ENCODE measurements at places on chromosomes 11 and 22.

GRCh38 chr11:131195661-131196517, 174.5 kb upstream of the NTM start:
- no peak for DNase-seq

GRCh38 chr11:106329273-106330018, 252.0 kb downstream of the AASDHPPT start:
- DNase-seq = no peak

GRCh38 chr11:80841675-80842074, 1400.8 kb upstream of the TENM4 start:
- no peak for DNase-seq

DNA sequence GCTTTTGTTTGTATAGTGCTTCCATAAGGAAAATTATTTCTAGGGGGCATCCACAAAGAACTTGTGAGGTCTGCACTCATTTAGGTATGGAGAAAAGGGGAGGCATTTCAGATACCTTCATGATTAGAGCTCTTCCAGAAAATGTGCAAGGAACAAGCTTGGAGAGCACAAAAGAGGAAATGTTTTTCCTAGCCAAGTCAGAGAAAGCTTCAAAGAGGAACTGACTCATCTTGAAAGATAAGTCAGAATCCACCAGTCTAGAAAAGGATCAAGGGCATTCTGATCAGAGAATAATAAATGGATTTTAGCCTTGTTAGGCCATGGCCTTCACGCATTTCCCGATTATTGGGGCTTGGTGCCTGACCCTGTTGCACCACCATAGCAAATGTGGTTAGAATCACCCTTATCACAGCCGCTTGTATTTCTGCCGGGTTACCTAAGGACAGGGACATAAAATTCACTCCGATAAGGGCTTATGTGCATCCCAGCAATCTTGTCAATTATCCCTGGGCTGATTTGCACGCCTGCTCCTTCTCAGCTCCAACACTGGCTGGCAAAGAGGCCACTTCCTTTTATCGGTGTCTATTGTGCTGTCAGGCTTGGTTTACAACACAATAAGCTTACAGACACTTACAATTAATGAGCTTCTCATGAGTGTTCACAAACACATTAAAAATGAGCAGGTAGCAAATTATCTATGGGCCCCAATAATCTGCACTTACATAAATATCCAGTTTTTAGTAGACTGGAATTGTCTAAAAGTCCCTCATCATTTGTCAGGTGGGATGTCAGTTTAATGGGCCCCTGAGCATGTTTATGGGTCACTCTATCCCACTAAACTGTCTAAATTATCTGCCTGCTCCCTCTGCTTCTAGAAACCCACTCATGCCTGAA, 613.5 kb downstream of the SOX6 start:
- no peak for DNase-seq

DNA sequence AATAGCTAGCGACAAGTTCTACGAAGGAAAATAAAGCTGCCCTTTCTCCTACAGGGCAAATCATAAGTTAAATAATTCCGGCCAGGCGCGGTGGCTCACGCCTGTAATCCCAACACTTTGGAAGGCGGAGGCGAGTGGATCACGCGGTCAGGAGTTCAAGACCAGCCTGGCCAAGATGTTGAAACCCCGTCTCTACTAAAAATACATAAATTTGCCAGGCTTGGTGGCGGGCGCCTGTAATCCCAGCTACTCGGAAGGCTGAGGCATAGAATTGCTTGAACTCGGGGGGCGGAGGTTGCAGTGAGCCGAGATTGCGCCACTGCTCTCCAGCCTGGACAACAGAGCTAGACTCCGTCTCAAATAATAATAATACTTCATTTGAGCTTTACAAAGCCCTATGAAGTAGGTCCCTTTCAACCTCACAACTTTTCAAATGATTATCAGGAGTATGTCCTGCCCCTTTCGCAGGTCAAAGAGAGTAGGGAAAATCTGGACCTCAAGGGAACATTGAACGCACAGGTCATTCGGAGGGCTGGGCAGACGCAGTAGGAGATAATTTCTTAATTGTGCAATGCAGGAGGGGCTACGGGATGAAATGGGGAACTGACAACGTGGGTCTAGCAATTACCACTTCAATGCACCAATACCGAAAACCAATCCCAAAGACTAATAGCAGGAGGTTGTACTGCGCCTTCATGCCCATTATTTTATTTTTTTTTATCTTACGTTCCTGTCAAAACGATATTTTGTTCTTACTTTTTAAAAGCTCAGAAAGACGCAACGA, 590 bp downstream of the COMMD9 start:
- DNase-seq = no peak

GRCh38 chr11:116384407-116384806, 388.4 kb downstream of the BUD13 start:
- DNase-seq = no peak

GRCh38 chr11:75790986-75791385, 22.4 kb downstream of the DGAT2 start:
- DNase-seq = no peak

DNA sequence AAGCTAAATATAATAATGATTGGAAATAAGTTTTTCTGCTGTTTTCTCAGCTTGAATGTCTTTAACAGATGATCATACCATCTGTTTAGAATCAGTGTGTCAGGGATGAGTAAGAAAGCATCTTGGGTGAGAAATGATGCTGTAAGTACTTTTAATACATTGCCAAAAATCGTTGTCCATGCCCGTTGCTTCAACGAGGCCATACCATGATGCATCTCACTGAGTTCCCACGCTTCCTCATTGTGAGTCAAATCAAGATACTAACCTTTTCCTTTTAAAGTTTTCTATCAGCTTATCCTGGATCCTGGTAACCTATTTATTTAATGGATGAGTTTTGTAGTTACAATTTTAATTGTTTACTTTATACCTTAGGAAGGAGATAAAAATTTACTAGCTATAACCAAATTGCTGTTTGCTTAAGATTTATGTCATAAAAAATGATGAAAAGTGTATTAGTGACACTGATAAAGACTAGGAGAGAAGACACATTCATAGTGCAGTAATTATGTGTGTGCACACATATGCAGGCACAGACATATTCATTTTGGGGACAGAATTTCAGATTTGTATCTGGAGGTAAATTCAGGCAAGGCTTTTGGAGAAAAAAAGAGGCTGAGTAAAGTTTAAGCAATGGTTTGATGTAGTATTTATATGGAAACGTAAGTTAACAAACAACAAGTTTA, 154.8 kb downstream of the UVRAG start:
- no peak for DNase-seq

GRCh38 chr11:96960926-96961325, 571.1 kb downstream of the JRKL start:
- no peak for DNase-seq

DNA sequence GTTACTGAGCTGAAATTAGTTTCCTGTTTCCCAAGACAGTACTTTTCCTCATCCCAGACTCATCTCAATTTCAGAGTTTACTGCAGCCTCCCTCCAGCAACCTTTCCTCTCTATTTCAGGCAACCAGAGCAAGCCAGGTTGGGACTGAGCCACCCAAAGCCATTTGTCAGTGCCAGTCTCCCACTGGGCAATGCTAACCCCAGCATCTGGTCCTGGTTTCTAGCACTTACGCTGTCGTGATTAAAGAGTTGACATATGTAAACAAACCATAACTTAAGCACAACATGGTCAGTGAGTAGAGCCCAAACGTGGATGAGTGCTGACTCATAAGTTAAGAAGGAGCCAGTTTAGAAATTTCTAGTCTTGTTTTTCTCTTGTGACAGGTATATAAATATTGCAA, 119.6 kb upstream of the BLID start:
- no peak for DNase-seq

DNA sequence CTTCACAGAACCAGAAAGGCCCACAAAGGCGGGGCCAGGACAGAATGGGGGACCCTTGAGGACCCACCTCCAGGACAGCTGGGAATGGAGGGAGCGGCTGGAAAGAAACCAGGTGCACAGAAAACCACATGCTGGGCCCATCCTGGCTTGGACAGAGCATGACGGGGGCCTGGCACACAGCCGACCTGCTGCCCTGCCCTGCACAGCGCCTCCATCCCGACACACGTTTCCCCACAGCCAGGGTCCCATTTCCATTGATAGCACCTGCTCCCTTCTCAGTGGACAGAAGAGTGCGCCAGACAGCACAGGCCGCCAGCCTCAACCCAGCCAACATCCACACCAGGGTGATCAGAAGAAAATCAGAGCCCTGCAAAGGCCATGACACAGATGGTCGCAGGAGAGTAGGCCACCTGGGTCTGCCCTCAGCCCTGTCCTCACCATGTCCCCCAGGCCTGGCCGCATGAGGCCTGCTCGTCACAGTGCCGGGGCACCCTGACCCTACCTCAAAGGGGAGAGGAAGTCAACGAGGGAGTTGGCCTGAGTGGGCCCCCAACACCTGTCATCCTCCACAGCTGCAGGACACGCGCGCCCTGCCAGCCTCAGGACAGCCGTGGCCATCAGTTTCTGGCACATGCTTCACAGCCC, 28.1 kb downstream of the BRD1 start:
- DNase-seq = no peak

DNA sequence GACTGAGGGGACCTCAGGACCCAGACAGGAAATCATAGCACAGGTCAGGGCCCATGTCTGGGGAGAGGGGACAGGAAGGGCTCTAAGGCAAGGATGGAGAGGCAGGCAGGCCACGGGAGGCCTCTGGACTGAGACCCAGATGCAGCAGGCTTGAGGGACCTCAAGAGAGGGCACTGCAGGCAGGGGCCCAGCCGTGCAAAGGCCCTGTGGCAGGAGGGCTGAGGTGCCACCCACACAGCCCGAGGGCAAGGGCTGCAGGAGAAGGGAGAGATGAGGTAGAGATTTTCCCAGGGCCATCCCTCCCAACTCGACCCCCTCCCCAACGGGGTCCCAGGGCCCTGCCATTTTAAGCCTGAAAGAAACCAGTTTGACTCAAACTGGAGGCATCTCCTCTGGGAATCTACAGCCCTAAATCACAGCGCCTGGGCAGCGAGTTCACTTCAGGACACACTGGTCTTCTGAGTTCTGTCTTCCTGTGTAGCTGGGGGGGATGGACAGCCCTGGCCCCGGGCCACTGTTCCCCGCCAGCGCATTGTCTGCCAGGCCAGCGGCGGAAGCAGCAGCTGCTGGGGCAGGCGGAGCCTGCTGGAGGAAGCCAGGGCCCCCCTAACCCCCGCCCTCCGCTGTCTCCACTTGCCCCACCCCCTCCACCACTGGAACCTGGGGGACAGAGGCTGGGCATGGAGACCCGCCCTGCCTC, 20.3 kb upstream of the WNT7B start:
- DNase-seq = no peak

DNA sequence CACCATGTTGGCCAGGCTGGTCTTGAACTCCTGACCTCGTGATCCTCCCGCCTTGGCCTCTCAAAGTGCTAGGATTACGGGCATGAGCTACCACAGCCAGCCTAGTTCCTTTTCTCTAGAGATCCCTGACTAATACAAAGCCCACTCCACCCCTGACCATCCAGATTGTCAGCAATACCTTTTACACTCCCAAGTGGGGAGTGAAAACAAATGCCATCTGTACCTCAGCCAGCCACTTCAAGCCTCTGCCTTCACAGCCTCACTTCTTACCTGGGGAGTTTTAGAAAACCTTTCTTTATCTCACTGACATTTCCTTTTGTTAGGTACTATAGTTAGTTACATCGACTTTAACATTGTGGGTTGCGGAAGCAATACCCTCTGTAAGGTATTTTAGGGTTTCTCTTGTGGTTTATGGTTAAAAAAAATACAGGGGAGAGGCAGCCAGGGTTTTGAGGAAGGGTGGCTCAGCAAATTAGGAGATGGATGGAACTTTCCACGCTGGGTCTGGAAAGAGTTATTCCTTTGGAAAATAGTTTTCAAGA, 8.9 kb downstream of the TOM1 start:
- DNase-seq = no peak

- DNase-seq = no peak
Measured at GRCh38 chr22:28373831-28374230, 305.8 kb downstream of the TTC28 start.

GRCh38 chr11:98277251-98277912, 743.4 kb upstream of the CNTN5 start:
- DNase-seq = no peak

DNA sequence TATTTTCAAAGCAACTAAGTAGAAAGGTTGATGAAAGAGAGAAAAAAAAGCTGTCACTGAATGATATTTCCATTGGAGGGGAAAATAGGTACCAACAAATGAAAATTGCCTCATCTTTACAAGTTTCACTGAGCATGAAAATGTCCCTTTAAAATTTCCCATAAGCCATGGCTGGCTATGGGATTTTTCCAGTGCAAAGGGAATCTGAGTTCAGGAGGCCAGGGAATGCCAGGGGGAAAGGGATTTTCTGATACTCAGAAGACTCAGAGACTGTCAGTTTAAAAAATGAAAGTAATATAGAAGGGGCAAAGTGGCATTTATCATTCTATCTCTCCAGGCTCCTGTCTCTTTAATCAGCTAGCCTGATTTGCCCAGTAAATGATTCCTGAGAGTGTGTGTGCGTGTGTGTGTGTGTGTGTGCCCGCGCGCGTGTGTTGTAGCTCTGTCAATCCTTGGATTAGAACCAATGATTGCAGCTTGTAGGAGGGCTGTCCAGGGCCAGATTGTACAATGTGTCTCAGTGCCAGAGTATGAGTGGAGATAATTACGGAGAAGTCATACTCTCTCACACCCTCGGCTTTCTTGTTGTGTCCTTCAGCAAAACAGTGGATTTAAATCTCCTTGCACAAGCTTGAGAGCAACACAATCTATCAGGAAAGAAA, at the start of gene NTM:
Gene NTM (plus strand): TSS at position 526 of the 662 bp plus-strand sequence.
- no peak for DNase-seq

GRCh38 chr11:33419924-33420323, 162.7 kb downstream of the HIPK3 start:
- no peak for DNase-seq

DNA sequence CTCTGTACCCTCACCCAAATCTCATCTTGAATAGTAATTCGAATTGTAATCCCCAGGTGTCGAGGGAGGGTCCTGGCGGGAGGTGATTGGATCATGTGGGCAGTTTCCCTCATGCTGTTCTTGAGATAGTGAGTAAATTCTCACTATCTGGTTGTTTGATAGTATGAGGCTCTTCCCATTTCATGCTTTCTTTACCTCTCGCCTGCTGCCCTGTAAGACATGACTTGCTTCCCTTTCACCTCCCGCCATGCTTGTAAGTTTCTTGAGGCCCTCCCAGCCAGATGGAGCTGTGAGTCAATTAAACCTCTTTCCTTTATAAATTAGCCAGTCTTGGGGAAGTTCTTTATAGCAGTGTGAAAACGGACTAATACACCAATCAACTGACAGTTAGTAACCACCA, 60.1 kb downstream of the FAM76B start:
- DNase-seq = no peak

- DNase-seq = no peak
Measured at GRCh38 chr11:24587635-24588034, 90.8 kb downstream of the LUZP2 start.
